NCI-H1092 (cell line): ENCODE measurements at places on chromosomes 11 and 22.

- peak; percentile 15 for DNase-seq
Measured at GRCh38 chr11:59429924-59430516, 3.8 kb upstream of the OR5A2 start.

- DNase-seq, result no peak
Measured at GRCh38 chr11:125049164-125049792, 13.8 kb upstream of the SLC37A2 start.

DNA sequence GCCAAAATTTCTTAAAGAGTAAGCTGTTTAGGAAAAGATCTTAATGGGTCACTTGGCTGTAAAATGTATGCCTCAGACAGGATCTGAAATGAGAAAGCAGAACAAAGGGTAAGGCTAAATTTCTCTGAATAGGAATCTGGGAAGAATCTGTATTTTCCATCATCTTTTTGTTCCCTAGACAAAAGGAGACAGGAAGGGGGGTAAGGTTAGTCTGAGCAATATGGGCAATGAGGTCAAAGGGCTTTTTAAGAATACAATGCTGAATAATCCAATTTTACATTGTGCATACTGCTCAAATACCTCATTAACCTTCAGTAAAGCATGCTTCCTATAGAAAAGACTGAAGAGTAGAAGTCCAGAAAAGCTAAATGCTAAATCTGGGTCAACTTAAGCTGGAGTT is 34.6 kb downstream of the CLDN25 start:
- no peak for DNase-seq

- DNase-seq, result no peak
Measured at GRCh38 chr11:1691878-1692707, 4.9 kb upstream of the KRTAP5-6 start.

DNA sequence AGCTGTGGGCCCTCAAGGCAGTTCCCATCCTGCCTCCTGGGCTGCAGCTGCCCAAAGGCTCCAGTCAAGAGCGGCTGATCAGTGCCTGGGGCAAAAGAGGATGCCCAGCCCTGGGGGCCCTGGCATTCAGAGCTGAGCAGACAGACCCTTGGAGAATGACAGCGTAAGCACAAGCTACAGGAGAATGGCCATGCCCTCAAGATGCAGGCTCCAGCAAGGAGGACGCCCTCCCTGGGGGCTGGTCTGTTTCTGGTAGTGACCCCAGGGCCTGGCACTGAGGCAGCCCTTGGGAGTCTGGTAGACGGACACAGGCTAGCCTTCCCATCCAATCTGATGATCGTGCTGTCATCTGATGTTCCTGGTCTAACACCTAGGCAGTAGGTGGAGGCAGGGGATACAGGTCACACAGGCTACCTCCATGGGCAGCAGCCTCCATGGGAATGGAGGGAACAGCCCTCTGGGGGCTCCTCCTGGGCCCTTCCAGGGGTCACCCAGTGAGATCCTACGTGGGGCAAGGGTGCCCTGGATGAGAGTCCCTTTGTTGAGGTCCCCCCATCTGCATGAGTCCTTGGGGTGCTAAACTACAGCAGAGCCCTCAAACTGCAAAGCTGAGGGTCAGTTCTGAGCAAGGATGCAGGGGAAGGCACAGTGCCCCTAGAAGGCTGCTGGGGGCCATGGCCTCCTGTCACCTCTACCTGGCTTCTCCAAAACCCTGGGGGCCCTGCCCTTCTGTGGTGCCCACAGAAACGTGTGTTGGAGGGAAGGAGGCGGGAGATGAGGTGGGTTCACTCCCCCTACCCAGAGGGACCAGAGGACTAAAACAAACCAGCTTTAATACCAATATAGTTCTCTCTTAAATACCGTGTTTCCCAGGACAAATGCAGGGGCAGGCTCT is 10.2 kb upstream of the SF1 start:
- no peak for DNase-seq

DNA sequence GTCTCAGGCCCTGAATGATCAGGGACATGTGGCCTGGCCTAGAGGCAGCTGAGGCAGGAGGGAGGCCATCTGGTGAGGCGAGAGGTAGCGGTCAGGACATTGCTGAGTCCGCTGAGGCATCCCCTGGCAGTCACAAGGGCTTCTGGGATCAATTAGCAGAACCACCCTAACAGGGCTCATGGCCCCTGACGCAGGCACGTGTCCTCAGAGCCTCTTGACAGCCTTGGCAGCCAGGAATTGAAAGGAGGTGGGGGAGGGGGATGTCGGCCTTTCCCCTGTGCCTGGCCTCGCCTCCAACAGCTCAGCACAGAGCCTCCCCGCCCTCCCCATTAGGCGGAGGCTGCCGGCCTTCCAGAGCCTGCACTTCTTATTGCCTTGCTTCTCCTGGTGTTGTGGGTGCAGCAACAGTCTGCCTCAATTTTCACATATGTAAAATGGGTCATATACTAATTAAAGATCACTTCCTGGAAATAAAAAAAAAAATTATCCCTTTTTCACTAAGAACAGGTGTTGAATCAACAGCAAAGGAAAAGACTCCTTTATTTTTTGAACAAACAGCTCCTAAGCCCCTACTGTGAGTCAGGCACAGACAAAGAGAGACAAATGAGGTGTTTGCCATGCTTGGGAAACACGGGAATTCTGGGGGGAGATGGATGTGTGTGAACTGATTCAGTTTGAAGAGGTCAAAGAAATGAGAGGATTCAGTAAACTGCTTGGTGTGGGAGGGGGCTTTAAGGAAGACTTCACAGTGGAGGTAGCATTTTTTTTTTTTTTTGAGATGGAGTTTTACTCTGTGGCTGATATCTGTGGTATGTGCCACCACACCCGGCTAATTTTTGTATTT is 55.3 kb downstream of the NFAM1 start:
- peak; percentile 66 for DNase-seq

DNA sequence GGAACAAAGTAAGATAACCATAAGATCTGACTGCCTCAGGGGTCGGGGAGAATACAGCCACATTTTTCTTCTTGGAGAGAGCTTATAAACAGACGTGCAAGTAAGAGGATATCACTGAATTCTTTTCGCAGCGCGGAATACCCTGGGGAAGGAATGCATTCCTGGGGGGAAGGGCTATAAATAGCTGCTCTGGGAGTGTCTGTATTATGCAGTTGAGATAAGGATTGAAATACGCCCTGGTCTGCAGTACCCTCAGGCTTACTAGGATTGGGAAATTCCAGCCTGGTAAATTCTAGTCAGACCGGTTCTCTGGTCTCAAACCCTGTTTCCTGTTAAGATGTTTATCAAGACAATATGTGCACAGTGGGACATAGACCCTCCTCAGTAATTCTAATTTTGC is 1491.7 kb upstream of the RAG2 start:
- no peak for DNase-seq
